H1 (cell line): ENCODE measurements at places on chromosomes 13 and 19.
A peak's percentile ranks its signal among the peaks of the same experiment; 100 is the strongest.

DNA sequence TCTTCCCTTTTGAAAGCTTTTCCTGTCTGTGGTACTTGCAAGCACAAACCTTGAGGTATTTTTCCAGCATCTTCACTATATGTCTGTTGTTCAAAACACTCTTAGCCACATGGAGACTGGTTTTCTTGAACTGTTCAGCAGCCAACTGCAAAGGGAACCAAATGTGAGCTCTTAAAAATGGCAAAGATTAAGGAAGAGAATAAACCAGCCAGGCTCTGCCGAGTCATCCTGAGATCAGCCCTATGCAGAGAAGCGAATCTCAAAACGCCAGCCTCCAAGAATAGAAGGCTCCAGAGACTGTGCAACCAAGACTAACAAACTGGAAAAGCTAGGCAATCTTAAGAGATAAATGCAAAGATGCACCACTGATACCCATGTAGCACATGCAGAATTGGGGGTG, 20.7 kb downstream of the AKAP8 start:
- peaks cover 74% of the 10 kb centered on the region for H3K36me3 ChIP-seq
- no peaks in the 10 kb centered on the region for H3K27me3 ChIP-seq
- no peak overlapping the region for H3K4me3 ChIP-seq
- H3K4me1 ChIP-seq: no peaks in the 10 kb centered on the region
- no peak for DNase-seq

DNA sequence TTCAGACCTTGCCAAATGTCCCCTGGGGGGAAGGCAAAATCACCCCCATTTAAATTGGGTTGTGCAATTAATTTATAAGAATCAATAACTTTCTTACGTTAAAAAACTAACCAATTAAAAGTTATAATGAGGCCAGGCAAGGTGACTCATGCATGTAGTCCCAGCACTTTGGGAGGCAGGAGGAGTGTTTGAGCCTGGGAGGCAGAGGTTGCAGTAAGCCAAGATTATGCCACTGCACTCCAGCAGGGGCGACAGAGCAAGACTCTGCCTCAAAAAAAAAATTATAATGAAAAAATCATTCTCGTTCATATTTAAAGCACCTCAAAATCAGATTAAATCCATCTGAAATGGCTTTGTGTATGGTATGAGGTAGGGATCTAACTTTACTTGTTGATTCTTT, 18.4 kb upstream of the SIGLEC14 start:
- no peak overlapping the region for H3K4me3 ChIP-seq
- DNase-seq: no peak
- H3K36me3 ChIP-seq: no peaks in the 10 kb centered on the region
- H3K27ac ChIP-seq: no peak overlapping the region

- no peak for DNase-seq
- H3K4me1 ChIP-seq: peaks cover 20% of the 10 kb centered on the region
- peaks cover 38% of the 10 kb centered on the region for H3K27me3 ChIP-seq
- H3K4me3 ChIP-seq: 0 out of 2 replicates have a peak overlapping the region, but pooled peaks have one; percentile 27
Measured at GRCh38 chr19:6533000-6533328, 2.1 kb downstream of the TNFSF9 start.

GRCh38 chr19:49546825-49547565, 19.2 kb downstream of the RCN3 start:
- H3K27ac ChIP-seq: no peak overlapping the region
- H3K4me3 ChIP-seq: peak overlapping the region; percentile 27; the same call in 1 of the 2 replicates

- peaks cover 7% of the 10 kb centered on the region; the same call in 1 of the 2 replicates for H3K4me1 ChIP-seq
- H3K36me3 ChIP-seq: no peaks in the 10 kb centered on the region
- H3K27ac ChIP-seq: no peak overlapping the region
Measured at GRCh38 chr19:10517760-10518443, 655 bp upstream of the S1PR5 start.
